ENCODE measurements at places on chromosomes 11 and 22. TPM values are rescaled to one million over a fixed set of nuclear protein-coding genes. Genes with fewer than 3 reads are reported as not detected.
A peak's percentile ranks its signal among the peaks of the same experiment; 100 is the strongest.

DNA sequence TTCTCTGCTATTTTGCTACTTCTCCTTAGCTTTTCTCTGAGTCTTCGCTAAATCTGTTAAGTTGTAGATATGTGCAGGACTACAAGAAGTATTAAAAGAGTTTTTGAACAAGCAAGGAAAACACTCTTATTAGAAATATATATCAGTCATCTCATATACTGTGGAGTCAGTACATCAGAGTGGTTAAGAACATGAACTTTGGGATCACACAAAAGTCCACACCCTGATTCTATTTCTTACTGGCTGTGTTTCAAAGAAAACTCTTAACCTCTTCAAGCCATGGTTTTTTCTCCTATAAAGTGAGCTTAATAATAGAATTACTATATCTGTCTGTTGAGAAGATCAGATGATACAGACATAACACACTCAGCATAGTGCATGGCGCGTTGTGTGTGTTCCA, 29.5 kb downstream of the MMP13 start:
- no peaks in the 10 kb centered on the region for H3K36me3 ChIP-seq
- no peak overlapping the region for H3K4me3 ChIP-seq
- H3K27ac ChIP-seq: no peak overlapping the region
- H3K27me3 ChIP-seq: no peaks in the 10 kb centered on the region
- DNase-seq: no peak

GRCh38 chr22:31477329-31477728, 12.3 kb downstream of the EIF4ENIF1 start:
- no peak for DNase-seq
- H3K36me3 ChIP-seq: no peaks in the 10 kb centered on the region
- H3K4me1 ChIP-seq: no peaks in the 10 kb centered on the region
- H3K27me3 ChIP-seq: no peaks in the 10 kb centered on the region
- no peak overlapping the region for H3K27ac ChIP-seq
- H3K4me3 ChIP-seq: no peak overlapping the region

DNA sequence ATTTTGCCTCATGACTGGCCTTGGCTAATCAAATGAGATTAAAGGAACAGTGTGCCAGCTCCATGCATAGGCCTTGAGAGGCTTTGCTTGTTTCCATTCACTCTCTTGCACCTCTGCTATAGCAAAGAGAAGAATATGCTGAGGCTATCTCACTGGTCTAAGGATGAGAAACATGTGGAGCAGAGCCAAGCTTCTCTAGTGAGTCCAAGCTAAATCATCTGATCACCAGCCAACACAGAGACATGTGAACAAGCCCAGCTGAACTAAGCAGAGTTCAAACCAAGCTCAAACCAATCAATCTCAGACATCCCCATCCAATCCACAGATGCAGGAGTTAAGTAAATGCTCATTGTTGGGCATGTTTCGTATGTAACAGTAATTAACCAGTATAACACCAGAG, 69.4 kb upstream of the API5 start:
- no peaks in the 10 kb centered on the region for H3K4me1 ChIP-seq
- H3K36me3 ChIP-seq: no peaks in the 10 kb centered on the region
- H3K27ac ChIP-seq: no peak overlapping the region
- DNase-seq: no peak
- H3K4me3 ChIP-seq: no peak overlapping the region

- no peak overlapping the region for H3K4me3 ChIP-seq
- no peak overlapping the region for H3K27ac ChIP-seq
- no peak for DNase-seq
- no peaks in the 10 kb centered on the region for H3K36me3 ChIP-seq
- H3K4me1 ChIP-seq: no peaks in the 10 kb centered on the region
These were observed 223.5 kb upstream of the NTM start for GRCh38 chr11:131146827-131147490.

APOBEC3G gene
- total RNA-seq: 27.1 TPM

TEX54 gene
- total RNA-seq: not detected

NTM gene
- total RNA-seq: 0.27 TPM

OR5J2 gene
- total RNA-seq: not detected

GRCh38 chr11:27201454-27202302, 161.1 kb downstream of the BBOX1 start:
- no peaks in the 10 kb centered on the region for H3K36me3 ChIP-seq
- H3K27ac ChIP-seq: peak overlapping the region; percentile 70
- DNase-seq: peak; percentile 83
- peaks cover 19% of the 10 kb centered on the region for H3K4me1 ChIP-seq

ASPHD2 gene
- total RNA-seq: 0.40 TPM

SYCE3 gene
- not detected for total RNA-seq

DNA sequence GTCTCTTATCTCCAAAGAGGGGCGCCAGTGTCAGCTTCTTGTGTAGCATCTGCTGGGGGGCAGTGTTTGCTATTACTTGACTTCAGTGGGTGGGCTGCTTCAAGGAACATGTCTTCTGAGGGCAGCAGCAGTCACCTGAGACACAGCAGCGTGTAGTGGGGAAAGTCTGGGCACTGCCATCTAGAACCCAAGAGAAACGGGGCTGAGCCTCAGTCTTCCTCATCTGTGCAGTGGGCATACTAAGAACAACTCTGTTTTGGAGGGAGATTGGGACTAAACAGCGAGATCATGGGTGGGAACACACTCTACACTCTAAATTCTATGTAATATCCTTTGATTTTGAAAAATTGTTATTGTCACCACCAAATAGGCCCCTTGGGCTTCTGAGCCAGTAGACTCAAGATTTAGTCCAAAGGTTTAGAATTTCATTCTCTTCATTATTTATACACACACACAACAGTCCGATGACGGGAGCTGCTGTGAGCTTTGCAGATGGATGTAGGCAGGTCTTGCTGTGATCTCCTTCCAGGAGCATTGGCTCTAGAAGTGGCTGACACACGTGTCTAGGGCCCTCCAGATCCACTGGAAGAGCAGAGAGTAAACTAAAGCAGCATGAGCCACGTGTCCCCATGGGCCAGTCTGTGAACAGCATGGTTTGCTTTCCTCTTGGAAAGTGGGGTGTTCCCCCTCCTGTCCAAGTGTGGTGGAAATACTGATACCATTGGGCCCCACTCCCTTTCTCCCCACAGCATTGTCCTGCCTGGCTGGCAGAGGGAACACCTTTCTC, 51.8 kb downstream of the TRAF6 start:
- no peak for DNase-seq
- H3K36me3 ChIP-seq: no peaks in the 10 kb centered on the region
- H3K4me1 ChIP-seq: peaks cover 11% of the 10 kb centered on the region
- no peaks in the 10 kb centered on the region for H3K27me3 ChIP-seq
- no peak overlapping the region for H3K4me3 ChIP-seq

DNA sequence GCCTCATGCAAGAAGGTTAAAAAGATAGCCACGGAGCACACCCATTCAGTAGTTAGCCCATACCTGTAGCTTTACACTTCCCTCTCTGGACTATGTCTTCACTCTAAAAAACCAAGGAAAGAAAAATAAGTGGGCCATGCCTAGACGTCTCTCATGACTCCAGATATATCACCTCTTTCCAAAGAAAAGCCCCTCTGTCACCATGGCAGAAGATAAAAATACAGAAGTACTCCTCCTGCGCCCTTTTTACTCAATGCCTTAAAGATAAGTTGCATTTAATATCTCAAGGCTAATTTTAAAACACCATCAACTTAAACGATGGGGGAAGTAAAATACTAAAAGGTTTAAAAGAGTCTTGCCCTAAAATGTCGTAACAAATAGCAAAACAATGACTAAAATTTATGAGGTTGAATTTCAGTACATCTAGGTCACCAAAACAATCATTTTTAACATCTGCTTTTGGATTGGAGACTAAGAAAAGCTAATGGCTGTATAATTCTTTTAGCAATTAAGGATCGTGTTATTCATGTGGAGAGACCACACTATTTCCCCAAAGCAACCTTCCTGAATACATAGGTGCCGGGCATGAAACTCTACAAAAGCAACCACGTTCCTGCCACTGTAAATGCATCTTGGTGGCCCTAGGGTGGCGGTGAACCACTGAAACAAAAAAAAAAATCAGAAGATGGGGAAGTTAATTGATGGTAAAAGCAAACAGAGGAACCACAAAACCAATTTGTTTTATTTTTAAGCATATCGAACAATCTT, 46.0 kb downstream of the CELF1 start:
- no peak for DNase-seq
- no peak overlapping the region for H3K4me3 ChIP-seq
- H3K36me3 ChIP-seq: no peaks in the 10 kb centered on the region
- no peak overlapping the region for H3K27ac ChIP-seq

All from ovary (tissue), 10 donors.